RPMI7951 (cell line): ENCODE measurements at places on chromosomes 7 and 10. TPM values are rescaled to one million over a fixed set of nuclear protein-coding genes. Genes with fewer than 3 reads are reported as not detected.

Gene LLCFC1
- total RNA-seq, result not detected in 2 replicates

Gene CRHR2
- total RNA-seq, result not detected in 2 replicates

Gene FAM25G
- not detected in 2 replicates for total RNA-seq

Gene ABCA13
- total RNA-seq, result 0.10 and 0.48 TPM in 2 replicates

Gene EPO
- not detected in 2 replicates for total RNA-seq

Gene RBAK
- 7.7 and 9.7 TPM in 2 replicates for total RNA-seq

Gene MAGI2
- total RNA-seq, result 1.1 and 1.4 TPM in 2 replicates

Gene TAS2R41
- total RNA-seq, result not detected in 2 replicates

Gene AOAH
- total RNA-seq, result not detected in 2 replicates

Gene CTTNBP2
- total RNA-seq, result under 0.01 and 0.48 TPM in 2 replicates

Gene CAV2
- total RNA-seq, result 74.9 and 109 TPM in 2 replicates

Gene CNPY1
- total RNA-seq, result not detected in 2 replicates

Gene KCND2
- not detected in 2 replicates for total RNA-seq

Gene DRGX
- not detected in 2 replicates for total RNA-seq

Gene GATA3
- 2.5 and 4.0 TPM in 2 replicates for total RNA-seq

Gene C7orf57
- total RNA-seq, result 0.59 and 1.4 TPM in 2 replicates

Gene MYH16
- total RNA-seq, result 1.1 and 1.2 TPM in 2 replicates

Gene ITIH5
- total RNA-seq, result 7.6 and 7.7 TPM in 2 replicates

Gene TAS2R60
- total RNA-seq, result not detected in 2 replicates

Gene PAX4
- total RNA-seq, result not detected in 2 replicates

Gene C10orf67
- not detected in 2 replicates for total RNA-seq

Gene ABCC2
- total RNA-seq, result 13.2 and 14.8 TPM in 2 replicates

Gene CALCR
- not detected in 2 replicates for total RNA-seq

Gene ODAD2
- total RNA-seq, result not detected in 2 replicates
